ENCODE measurements at places on chromosomes 7 and 10.

DNA sequence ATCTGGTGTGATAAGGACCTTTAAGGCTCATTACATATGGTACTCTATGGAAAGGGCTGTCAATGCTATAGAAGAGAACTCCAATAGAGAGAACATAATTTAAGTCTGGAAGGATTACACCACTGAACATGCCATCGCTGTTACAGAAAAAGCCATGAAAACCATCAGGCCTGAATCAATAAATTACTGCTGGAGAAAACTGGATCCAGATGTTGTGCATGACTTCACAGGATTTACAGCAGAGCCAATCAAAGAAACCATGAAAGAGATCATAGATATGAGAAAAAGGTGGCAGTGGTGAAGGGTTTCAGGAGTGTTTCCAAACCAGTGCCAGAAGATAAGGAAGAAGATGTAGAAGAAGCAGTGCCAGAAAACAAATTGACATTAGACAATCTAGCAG, 18.9 kb upstream of the GPR22 start:
- DNase-seq = no peak

DNA sequence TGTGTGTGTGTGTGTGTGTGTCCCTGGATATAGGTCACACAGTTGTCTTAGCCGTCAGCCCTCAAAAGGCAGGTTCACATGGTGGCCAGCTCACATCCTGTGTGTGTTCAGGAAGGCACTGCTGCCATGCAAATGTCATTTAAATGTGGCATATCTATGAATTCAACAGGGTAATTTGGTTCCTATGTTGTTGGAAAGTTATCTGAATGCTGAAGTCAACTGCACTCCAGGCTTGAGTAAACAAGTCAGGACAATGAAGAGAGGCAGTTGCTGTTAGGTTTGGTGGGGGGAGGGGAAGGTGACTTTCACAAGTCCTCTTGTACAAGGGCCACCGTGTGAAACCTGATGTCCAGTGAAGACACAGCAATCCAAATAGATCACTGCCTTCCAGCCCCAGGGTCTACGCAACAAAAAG, 61.1 kb downstream of the PTPRE start:
- no peak for DNase-seq

DNA sequence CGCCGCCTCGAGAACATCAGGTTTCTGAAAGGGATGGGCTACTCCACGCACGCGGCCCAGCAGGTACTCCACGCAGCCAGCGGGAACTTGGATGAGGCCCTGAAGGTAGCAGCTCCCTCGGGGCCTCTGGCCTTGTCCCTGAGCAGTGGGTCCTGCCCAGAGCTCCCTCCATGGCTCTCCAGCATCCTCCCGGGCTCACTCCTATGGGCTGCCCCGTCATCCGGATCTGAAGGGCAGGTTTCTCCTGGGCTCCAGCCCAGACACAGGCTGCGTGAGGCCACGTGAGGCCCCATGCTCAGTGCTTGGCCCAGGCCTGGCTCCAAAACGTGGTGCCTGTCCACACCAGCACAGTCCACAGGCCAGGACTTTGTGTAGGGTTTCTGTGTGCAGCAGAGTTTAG, 32.5 kb downstream of the NUB1 start:
- DNase-seq = peak; percentile 62

GRCh38 chr10:12509016-12509793, 159.9 kb downstream of the CAMK1D start:
- DNase-seq = no peak

GRCh38 chr7:112267944-112268691, 61.6 kb downstream of the ZNF277 start:
- DNase-seq = no peak

DNA sequence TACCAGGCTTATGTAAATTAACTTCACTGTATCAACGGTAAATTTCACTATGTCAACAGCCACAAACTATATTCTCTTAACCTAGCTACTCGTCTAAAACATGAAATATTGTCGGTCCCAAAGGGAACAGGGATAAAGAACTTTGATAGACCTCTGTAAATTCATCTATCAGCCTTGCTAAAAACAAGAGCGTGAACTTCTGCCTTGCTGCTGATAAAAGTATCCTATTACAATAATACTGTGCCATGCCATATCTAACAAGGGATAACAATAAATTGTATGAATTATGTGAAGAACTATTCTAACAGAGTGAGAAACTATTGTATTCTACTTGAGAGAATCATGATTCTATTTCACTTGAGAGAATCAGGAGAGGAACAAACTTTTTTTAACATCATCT, 117.2 kb downstream of the CNOT4 start:
- DNase-seq = no peak

GRCh38 chr7:114303301-114303700, 111.3 kb upstream of the FOXP2 start:
- no peak for DNase-seq

GRCh38 chr10:33982995-33983394, 648.5 kb upstream of the NRP1 start:
- no peak for DNase-seq

DNA sequence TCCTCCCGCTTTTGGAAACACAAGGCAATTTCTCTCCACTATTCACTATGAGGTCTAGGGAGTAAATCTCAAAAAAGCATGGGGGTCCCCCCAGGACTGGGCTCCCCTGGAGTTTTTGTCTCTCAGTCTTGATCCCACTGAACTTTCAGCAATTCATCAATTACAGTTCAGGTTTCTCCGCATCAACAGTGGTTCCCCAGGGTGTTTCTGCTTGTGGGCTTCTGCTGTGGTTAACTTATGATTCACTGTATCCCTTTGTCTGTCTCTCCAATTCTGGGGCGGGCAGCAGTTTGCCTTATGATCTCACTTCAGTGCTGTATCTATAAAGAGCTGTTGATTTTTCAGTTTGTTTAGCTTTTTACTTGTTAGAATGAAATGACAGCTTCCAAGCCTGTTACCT, 142.6 kb upstream of the CDC14C start:
- no peak for DNase-seq

- no peak for DNase-seq
Observed at GRCh38 chr7:50838675-50839377, 56.1 kb upstream of the GRB10 start.

- no peak for DNase-seq
Observed at GRCh38 chr7:29854257-29854938, 48.1 kb downstream of the WIPF3 start.

DNA sequence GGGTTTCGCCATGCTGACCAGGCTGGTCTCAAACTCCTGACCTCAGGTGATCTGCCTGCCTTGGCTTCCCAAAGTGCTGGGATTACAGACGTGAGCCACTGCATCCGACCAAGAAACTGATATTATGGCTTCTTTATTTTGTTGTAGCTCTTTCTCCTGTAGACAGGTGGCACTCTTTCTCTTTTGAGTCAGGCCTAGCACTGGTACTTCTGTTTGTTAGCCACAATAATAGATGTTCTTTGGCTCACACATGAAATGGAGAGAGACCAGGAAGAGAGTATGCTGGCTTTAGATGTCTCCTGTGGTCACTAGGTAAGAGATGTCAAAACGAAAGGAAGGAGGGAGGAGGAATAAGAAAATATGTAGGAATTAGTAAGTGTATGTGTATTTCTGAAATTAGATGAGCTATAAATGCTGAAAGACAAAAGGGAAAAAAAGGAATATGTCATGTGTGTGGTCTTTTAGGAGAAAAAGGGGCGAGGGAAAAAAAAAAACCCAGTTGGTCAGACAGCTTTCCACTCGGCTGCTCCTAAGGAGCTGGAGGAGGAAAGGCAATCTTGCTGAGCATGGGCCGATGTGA, 78.7 kb downstream of the CLEC2L start:
- no peak for DNase-seq

DNA sequence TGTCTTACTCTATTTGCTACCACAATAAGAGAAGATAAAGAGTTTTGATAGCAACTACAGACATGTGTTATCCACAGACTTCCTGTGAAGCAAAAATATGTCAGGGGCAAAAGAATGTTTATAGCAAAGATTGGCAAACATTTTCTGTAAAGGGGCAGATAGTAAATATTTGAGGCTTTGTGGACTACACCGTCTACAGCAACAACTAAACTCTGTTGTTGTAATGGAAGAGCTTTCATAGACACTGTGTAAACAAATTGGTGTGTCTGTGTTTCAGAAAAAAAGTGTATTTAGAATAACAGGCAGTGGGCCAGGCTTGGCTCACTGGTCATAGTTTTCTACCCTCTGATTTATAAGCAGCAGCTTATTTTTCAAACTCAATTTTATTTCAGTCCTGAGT, 521.4 kb downstream of the ANKRD7 start:
- no peak for DNase-seq

DNA sequence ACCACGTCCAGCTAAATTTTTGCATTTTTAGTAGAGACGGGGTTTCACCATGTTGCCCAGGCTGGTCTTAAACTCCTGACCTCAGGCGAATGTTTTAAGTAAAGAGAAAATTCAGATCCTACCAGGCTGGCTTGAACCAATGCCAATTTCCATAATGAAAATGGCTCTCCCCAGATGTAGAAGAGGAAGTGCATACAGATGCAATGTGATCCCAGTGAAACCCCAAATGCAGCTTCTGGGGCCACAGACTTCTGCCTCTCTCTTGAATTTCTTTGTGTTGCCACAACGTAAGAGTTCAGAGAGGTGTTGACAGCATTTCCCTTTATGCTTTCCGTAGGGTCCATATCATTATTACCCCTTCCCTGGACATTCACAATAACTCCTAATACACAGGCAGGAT, 29.6 kb upstream of the GOT1 start:
- no peak for DNase-seq

DNA sequence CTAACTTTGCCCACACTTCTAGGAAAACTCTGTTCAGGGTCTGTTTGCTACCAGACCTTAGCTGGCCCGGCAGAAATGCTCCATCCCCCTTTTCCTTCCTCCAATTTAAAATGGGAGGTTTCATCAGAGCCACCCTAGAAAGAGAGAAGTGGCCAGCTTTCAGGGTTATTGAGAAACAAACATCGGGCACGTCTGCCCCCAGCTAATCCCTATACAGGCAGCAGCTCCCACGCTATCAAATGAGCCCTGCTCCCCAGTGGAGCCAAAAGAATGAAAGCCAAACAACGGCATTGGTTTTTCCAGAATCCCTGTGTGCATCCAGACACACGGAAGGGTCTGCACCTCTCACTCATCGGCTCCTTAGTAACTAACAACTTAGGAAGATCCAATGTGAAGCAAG, 132.5 kb downstream of the GRID1 start:
- no peak for DNase-seq

DNA sequence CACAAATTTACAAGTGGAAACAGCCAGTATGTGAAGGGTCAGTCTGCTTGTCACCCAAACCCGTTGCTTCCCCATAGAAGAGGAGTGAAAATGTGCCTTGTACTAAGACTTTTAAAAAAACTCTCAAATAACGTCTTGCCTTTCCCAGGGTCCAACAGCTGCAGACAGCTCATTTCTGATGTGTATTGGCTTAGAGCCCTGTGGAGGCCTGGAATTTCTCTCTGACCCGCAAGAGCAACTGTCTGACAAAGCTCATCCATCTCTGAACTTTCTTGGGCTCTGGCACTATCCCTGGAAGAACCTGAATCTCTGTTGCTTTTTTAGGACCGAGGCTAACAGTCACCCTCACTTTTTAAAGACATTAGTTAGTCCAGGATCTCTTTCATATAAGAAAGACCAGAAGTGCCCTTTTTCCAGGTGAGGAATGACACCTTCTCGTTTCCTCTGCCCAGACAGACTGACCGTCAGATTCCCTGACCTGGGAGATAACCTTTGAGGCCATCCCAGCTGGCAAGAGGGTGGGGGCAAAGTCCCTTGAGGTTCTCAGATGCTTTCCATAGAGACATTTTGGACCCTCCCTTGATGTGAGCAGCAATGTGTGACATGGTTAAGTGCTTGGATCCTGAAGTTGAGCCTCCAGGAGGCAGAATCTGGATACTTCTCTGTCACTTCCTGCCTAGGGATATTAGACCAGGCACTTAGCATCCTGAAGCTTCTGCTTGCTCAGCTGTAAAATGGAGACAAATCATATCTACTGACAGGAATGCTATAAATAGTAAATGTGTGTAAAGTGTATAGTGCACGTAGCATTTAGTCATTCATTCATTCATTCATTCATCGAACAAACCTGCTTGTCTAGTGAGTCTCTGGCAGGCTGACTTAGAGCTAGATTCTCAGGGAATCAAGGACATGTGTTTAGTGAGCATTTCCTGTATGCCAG, 4.5 kb upstream of the NODAL start:
- no peak for DNase-seq

DNA sequence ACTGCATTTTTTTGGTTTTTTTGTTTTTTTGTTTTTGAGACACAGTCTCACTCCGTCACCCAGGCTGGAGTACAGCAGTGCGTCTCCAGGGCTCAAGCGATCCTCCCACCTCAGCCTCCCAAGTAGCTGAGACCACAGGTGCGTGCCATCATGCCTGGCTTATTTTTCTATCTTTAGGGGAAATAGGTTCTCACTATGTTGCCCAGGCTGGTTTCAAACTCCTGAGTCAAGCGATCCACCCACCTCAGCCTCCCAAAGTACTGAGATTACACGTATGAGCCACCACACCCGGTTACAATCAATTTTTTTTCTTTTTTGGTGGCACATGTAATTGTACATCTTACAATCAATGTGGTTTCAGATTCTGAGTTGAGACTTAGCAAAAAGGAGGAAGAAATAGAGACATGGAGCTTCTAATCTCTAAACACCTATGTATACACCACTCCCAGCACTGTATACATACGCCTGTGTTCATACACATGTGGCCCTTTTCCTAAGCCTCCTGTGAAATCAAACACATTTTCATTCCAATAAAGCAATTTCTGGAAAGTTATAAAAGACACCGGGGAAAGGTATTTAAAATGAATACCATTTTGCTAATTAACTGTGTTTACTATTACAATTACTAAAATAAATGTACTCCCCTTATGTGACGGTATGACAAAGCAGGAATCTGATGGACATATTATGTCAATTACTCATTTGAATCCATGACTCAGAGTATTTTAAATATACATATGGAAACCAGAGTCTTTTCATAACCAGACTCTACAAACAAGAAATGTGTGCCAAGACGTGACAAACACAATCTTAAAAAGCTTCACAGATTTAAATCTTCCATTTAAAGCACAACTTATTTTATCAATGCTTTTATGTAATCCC, 40.9 kb downstream of the SMURF1 start:
- DNase-seq = no peak

DNA sequence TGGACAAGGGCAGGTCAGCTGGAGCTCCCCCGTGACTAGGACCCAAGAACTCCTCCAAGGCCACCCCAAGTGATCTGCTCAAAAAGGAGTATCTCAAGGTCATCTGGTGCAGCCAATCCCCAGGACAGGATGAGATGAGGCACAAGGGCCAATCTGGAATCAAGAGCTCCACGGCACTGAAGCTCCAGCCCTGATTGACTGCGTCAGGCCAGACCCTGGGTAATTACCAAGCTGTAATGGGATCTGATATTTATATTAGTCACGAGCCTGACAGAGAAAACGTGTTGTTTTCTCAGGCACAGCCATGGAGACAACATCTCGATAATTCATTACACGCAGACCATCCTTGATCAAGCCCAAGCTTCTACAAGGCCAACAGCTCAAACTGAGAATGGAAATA, 4.2 kb downstream of the KCNMA1 start:
- DNase-seq = no peak

DNA sequence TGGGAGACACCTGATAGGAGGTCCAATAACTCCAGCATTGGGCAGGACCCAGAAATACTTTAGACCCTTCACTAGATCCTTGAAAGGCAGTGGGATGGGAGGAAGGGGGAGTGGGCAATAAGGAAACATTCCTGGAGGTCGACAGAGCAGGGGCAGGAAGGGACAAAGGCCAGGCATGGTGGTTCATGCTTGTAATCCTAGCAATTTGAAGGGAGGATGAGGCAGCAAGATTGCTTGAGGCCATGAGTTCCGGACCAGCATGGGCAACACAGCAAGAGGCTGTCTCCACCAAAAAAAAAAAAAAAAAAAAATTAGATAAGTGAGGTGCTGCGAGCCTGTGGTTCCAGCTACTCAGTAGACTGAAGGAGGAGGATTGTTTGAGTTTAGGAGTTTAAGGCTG, 134.9 kb downstream of the JCAD start:
- DNase-seq = no peak

Data from thyroid gland (tissue), 4 donors.